ENCODE measurements at places on chromosomes 1 and 21.

DNA sequence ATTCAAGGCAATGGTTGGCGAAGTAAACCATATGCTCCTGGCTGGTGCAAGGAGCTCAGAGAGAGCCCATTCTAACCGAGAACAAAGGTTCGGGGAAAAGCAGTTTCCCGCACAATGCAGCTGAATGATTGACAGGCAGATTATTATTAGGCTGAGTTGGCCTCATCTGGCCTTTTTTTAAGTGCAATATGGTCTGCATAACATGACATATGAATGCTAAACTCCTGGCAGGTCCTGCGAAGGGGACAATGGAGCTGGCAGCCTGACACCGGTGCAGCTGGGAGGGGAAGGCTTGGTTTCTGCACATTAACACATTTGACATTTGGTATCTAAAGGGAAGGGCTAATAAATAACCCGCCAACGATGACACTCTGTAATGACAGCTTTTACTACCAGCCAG lies 92.0 kb downstream of the MIS18A start:
- DNase-seq, result no peak

DNA sequence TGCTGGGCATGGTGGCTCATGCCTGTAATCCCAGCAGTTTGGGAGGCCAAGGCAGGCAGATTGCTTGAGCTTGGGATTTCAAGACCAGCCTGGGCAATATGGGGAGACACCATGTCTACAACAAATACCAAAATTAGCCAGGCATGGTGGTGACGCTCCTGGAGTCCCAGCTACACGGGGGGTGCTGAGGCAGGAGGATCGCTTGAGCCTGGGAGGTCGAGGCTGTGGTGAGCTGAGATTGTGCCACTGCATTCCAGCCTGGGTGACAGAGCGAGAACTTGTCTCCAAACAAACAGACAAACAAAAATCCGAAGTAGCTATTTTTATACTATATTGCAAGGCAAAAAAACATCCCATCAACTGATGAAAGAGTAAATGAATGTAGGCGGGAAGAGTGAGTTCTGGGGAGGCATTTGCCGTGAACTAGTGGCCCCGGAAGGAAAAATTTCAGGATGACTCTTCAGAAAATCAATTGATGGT lies 40.6 kb downstream of the NCMAP start:
- DNase-seq, result no peak

DNA sequence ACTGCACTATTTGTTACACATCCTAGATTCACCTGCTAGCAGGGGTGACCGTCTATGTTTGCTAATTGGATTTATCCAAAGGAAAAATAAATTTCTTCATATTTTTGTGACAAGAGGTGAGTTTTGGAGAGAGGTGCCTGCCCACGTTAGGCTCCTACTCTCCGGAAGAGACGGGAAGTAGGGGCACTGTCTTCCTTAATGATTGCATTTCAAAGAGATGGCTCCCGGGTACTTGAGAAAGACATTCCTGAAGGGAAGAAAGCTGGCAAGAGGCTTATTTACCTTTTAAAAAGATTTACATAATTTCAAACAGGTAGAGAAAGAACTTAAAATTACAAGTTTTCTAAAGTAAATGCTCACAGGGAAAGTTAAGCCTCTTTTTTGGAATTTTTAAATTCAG lies 18.7 kb upstream of the IL19 start:
- no peak for DNase-seq

DNA sequence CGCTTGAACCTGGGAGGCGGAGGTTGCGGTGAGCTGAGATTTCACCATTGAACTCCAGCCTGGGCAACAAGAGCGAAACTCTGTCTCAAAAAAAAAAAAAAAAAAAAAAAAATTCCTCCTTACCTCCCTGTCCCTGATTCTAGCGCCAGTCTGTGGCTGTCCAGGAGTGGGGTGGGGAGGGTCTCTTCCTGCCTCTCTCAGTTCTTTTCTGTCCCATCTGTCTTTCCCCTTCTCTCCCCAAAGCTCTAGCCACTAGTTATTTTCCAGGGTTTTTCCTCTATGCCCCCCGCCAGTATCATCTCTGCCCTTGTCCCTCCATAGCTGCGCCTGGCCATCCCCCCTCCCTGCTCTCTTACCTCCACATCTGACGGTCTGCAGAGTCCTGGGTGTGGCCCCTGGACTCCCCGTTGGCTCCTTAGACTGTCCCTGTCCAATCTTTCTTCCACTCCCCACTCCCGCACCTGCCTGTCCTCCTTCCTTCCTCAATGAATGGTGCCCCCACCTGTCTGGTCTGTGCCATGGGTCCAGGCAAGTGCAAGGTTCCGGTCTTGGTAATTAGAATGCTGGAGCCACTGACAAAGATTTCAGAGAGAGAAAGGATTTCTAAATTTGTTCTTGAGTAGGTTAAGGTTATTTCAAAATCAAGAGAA lies 1.6 kb upstream of the TMEM63A start:
- no peak for DNase-seq

- DNase-seq, result no peak
Observed at GRCh38 chr1:205746757-205747412, 3.1 kb downstream of the NUCKS1 start.

DNA sequence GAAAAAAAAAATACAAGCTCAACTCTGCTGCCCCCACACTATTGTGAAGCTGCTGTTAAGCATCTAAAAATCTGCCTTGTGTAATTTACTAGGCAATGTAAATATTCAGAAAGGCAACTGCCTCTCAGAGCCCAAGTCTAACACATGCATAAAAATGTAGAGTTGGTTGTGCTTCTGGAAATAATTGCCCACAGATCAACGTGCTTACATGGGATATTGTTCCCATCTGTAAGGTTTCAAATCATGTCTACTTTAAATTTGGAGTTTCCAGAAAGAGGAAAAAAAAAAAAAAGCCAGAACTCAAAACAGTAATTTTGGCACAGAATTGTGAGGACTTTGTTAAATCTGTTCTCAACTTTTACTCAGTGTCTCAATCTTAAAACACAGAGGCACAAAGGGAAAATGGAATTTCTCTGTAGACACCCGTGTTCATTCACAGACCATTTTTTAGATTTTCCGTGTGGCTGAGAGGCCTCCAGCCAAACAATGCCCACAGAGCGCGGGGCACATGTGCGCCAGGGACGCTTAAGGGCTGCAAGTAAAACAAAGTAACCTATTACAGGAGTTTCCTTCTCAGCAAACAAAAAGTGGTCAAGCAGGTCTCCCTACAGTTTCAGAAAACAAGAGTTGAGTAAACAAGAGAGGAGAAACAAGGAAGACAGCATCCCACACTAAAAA lies 115.5 kb downstream of the RERE start:
- DNase-seq, result no peak

- DNase-seq, result no peak
Observed at GRCh38 chr21:36792505-36792967, 93.6 kb downstream of the SIM2 start.

- no peak for DNase-seq
Observed at GRCh38 chr1:208654241-208654640, 410.1 kb upstream of the PLXNA2 start.

GRCh38 chr1:24865168-24865567 lies 64.9 kb downstream of the RUNX3 start:
- DNase-seq, result no peak

- no peak for DNase-seq
Observed at GRCh38 chr1:230173187-230173975, 106.3 kb downstream of the GALNT2 start.

GRCh38 chr1:7233237-7233540 lies 447.9 kb downstream of the CAMTA1 start:
- DNase-seq, result no peak

- no peak for DNase-seq
Observed at GRCh38 chr1:24874056-24874455, 56.0 kb downstream of the RUNX3 start.

- DNase-seq, result no peak
Observed at GRCh38 chr21:33937146-33937545, 21.5 kb upstream of the ATP5PO start.

DNA sequence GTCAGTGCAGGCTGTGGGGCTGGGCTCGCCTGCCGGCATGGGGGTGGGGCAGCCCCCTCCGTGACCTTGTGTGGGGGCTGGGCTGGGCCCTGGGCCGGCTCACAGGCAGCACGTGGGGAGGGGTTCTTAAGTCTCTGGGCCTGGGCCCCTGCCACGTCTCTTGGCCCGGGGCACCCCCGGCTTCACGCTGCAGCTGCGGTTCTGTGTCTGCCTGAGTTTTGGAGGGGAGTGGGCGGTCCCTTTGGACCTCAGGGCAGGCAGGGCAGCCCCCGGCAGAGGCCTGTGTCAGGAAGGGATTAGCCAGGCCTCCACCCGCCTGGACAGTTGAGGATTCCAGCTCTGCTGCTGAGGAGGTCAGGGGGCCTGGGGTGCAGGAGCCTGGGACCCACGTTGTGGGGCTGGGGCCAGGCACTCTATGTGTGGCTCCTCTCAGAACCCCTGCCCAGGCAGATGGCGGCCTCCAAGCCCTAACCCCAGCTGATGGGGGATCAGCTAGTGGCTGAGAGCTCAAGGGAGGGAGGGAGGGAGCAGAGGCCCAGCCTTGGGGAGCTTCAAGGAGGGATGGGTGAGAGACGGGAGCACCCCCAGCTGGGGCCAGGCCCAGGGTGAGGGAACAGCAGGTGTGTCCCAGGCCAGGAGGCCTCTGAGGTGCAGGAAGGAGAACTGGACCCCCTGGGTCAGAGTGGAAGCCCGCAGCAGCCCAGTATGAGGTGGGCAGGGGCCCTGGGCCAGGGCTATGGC lies 1.8 kb upstream of the PLCH2 start:
- DNase-seq, result no peak

- no peak for DNase-seq
Observed at GRCh38 chr1:183077097-183077496, 53.9 kb downstream of the LAMC1 start.

DNA sequence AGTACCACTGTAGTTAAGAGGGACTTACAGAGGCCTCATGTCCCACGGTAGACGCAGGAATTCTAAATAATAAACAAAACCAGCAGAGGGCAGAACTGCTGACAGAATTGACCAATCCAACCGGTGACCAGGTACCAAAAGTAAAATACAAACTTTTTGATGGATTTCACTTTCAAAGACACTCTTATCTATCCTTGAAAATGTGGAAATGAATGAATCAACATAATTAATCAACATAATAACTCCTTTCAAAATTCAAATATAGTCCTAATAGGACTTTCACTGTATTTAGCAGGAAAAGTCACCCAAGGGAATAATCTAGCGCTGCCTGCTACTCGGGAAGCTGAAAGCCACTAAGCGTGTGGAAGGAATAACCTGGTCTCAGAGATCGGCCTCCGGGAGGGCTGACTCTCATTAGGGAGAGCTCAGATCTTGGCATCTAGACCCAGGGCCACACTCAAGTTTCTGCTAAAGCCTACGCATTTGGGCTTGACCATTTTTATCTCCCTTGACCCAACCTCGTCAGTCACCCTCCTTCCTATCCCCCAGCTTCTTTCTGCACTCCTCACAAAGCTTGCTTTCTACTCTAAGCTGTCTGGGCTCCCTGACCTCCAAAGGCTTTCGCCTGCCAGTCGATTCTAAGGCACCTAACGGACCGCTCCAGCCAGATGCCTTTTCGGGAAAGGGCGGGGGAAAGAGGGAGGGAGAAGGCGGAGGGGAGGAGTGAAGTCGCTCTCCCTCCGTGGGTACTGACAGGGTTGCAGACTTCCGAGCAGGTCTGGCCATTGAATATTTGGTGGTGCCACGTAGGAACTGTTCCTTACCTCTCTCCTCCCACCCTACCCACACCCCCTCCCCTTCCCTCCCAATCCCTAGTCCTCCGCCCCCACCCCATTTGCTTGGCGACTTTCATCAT lies 1.6 kb downstream of the COL11A1 start:
- DNase-seq, result no peak

GRCh38 chr1:87826681-87827251 lies 498.1 kb downstream of the LMO4 start:
- DNase-seq, result peak; percentile 5

- no peak for DNase-seq
Observed at GRCh38 chr1:62038594-62039284, 155.9 kb upstream of the L1TD1 start.

- DNase-seq, result no peak
Observed at GRCh38 chr1:178637841-178638240, 87.2 kb upstream of the RALGPS2 start.

DNA sequence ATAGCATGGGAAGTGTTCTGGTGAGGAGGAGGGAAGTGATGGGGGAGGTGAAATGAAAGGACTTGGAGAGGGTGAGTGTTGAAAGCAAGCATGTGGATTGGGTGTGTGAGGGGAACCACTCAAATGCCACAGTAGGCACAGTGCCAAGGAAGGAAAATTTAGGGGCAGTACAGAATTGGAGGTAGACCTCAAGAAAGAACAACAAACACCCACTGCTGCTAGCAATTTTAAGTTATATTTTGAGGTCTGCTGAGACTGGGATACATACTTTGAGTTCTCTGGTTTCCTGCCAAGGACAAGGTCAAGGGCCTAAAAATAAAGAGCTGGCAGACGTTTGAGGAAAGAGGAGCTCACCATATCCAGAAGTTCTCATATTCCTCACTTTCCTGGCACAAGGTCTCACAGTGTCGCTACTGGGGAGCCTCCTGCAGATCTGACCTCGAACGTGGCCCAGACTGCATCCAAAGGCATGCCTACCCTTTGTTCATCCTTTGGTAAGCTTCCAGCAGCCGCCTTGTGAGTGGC lies 104.0 kb downstream of the BRINP2 start:
- no peak for DNase-seq

DNA sequence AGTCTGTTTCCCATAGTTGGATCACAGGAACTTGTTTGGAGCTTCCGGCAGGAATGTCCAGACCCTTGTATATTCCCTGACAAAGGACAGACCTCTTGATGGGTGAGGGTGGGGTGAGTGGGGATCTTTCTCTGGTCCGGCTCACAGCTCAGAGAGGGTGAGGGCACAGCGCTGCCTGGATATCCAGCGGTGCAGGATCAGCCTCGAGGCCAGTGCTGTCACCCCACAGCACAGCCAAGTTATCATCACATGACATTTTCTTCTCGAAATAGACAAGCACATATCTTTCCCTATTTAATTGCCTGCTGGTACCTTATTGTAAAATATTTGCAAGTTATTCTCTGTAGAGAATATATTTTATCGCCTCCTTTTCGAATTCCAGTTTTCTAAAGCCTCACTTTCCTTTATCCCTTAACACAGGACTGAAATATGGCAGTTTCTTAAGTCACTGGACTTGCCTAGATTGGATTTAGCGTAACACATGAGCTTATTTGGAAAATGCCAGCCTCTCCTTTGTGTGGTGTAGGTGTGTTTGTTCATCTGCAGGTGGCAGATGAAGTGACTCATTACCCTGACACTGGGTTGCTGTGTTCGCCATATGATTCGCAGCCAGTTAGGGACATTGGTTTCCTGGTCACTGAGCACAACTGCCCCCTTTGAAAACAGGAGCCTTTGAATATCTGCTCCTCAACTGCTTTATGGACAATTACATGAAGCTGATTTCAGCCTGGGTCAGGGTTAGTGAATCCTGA lies 21.4 kb downstream of the CLIC6 start:
- no peak for DNase-seq

DNA sequence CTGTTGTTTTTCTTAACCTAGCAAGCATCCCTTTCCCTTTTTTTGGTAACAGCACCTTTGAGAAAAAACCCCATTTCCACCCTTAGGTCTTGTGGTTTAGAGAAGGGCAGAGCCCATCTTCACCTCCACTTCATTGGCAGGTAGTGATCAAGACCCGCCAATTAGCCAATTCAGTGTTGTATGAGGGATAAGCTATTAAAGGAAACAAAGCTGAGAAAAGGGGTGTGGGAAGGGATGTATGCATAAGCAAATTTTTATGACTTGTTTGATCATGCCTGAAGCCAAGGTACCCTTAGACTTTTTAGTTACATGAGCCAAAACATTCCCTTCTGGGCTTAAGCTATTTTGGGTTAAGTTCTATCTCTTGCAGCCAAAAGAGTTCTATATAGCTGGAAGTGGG lies 3.6 kb upstream of the ZNF697 start:
- no peak for DNase-seq

Measured in CD4-positive, alpha-beta T cell treated with Interleukin-2 at 100 ng/mL for 4 hours (primary cell).